Activated CD4-positive, alpha-beta T cell treated with anti-CD3 and anti-CD28 coated beads, Interleukin-2, amount 10 ng/mL, durations not matched to agents 24 days and 14 days (primary cell): ENCODE measurements at places on chromosomes 6 and 20. TPM values are rescaled to one million over a fixed set of nuclear protein-coding genes. Genes with fewer than 3 reads are reported as not detected.

DNA sequence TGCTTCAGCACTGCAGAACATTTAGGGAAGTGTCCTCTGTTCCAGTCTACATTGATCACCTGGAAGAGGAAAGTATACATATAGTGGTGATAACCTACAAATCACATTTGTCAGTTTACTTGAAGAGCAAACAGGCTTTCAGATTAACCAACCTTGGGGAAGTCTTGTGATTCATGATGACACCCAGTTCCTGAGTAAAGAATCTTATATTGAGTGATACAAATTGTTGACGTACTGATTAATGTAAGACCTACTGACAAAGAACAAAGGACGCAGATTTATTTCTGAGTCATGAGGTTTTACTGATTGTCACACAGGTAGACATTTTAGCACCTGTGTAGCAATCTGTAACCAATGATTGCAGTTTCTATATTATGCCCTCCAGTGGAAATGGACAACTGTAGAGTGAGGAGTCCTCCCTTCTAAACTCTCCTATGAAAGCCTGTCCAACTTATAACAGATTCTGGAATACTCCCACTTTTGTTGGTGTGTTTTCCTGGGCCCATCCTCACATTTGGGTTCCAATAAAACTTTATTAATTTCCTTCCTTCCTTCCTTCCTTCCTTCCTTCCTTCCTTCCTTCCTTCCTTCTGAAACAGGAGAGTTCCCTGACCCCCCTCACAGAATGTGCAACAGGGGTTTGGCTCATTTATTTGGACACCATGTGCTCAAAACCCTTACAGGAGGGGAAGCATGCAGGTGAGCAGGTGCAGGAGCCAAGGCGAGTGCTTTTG, 113.5 kb downstream of the SLC35B3 start:
- H3K27ac ChIP-seq = no peak overlapping the region
- no peak overlapping the region for H3K4me3 ChIP-seq
- no peaks in the 10 kb centered on the region for H3K4me1 ChIP-seq
- no peaks in the 10 kb centered on the region for H3K27me3 ChIP-seq

DNA sequence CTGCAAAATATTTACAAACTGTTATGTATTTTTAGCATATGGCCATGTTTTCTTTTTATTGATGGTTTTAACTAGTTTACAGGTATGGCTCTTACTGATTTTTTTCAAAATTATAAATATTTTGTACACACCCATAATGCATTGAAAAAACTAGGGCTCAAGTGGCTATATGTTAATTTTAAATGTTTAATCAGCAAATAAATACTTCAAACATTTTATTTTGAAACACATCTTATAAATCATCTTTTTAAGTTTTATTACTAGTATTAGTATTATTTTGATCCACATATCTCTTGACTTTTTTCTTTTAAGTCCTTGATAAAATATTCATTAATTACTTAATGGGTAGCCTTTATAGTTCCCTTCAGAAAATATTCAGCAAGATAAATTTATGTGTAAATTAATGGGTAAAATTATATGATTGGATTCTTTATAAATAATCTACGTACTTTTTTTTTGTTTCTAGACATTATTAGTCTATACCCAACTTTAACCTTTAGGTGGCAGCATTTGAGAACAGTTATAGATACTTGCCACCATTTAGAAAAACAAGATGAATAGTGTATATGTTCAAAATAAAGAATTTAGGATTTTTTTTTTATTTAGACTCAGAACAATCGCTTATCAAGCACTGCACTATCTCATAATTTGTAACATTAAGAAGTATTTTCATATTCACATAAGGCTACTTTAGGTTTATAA, 241.9 kb downstream of the ADGRB3 start:
- H3K27me3 ChIP-seq = no peaks in the 10 kb centered on the region
- no peak overlapping the region for H3K27ac ChIP-seq
- H3K4me3 ChIP-seq = no peak overlapping the region
- DNase-seq = no peak
- H3K36me3 ChIP-seq = no peaks in the 10 kb centered on the region

DNA sequence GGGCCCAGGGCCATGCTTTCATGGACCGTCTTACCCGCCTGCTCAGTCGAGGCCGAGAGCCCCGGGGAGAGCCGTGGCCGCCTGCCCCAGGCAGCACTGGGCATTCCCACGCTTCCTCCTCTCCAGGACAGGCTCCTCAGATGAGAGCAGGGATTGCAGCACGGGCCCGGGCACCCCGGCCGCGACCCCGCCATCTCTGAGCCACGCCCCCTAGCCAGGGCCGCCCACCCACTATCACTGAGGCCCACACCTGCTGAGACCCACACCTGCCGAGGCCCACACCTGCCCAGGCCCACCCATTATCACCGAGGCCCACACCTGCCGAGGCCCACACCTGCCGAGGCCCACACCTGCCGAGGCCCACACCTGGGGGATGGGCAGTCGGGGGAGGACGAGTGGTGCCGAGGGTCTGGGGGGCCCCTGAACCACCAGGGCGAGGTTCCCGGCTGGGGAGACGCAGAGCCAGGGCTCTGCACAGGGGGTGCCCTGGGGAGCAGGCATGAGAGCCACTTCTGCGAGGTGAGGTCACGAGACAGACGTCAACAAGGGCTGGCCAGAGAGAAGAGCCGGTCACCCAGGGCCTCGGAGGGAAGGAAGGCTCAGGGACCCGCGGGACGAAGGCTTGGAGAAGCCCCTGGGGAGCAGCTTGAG, 235.6 kb downstream of the ERMARD start:
- peaks cover 16% of the 10 kb centered on the region for H3K4me1 ChIP-seq
- H3K4me3 ChIP-seq = no peak overlapping the region
- peaks cover 2% of the 10 kb centered on the region for H3K27me3 ChIP-seq
- no peaks in the 10 kb centered on the region for H3K36me3 ChIP-seq
- no peak for DNase-seq
- H3K27ac ChIP-seq = no peak overlapping the region

DNA sequence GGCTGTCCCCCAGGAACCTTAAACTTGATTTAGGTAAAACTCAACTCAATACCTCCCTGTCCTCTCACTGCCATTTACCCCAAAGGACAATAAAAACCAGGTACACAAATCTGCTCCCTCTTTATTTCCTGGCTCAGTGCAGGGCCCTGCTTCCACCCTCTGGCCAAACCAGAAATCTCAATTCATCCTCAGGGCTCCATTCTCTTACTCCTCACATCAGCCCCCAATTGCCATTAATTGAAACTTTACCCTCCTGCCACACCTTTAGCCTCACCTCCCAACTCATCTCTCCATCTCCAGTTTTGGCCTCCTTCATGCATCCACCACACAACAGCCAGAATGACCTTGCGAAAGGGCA, 10.5 kb downstream of the ZBTB2 start:
- DNase-seq = no peak
- peak overlapping the region; percentile 96 for H3K27ac ChIP-seq

- peaks cover 8% of the 10 kb centered on the region for H3K4me1 ChIP-seq
- H3K4me3 ChIP-seq = no peak overlapping the region
- no peak overlapping the region for H3K27ac ChIP-seq
- no peaks in the 10 kb centered on the region for H3K27me3 ChIP-seq
- H3K36me3 ChIP-seq = no peaks in the 10 kb centered on the region
Measured at GRCh38 chr6:80254716-80255115, 148.2 kb downstream of the BCKDHB start.

The RALGAPB gene
- 28.3 and 29.8 TPM in 2 replicates for total RNA-seq

- no peak overlapping the region for H3K27ac ChIP-seq
- H3K4me1 ChIP-seq = no peaks in the 10 kb centered on the region
- H3K27me3 ChIP-seq = no peaks in the 10 kb centered on the region
- no peaks in the 10 kb centered on the region for H3K36me3 ChIP-seq
- no peak for DNase-seq
Measured at GRCh38 chr6:120871416-120872261, 462.6 kb downstream of the TBC1D32 start.

DNA sequence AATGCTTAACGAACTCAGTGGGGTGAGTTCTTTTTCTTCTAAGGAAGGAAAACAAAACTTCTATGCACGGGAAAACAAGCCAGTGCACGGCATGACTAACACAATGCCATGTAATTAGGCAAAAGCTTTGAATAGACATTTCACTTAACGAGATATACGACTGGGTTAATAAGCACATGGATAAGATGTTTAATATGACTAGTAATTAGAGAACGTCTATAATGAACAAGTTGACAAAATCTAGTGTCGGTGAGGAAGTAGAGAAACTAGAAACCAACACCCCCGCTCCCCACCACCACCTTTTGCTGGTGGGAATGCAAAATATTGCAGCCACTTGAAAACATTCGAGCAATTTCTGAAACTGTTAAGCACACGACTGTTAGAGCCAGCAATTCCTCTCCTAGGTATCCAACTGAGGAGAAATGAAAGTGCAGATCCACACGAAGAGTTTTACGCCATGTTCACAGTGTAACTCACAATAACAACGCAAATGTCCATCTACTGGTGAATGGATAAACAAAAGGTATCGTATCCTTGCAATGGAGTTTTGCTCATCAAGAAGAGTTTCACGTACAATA, 644.9 kb upstream of the AGPAT4 start:
- no peak overlapping the region for H3K27ac ChIP-seq
- H3K4me1 ChIP-seq = no peaks in the 10 kb centered on the region
- no peak overlapping the region for H3K4me3 ChIP-seq
- no peak for DNase-seq
- no peaks in the 10 kb centered on the region for H3K36me3 ChIP-seq

The TNF gene
- total RNA-seq = 294 and 303 TPM in 2 replicates

- peaks cover 9% of the 10 kb centered on the region for H3K4me1 ChIP-seq
- no peak for DNase-seq
- H3K27me3 ChIP-seq = peaks cover 4% of the 10 kb centered on the region
- no peak overlapping the region for H3K4me3 ChIP-seq
- no peak overlapping the region for H3K27ac ChIP-seq
Measured at GRCh38 chr20:23131766-23132165, 45.6 kb upstream of the CD93 start.

The EXOC2 gene
- 43.6 and 44.1 TPM in 2 replicates for total RNA-seq

DNA sequence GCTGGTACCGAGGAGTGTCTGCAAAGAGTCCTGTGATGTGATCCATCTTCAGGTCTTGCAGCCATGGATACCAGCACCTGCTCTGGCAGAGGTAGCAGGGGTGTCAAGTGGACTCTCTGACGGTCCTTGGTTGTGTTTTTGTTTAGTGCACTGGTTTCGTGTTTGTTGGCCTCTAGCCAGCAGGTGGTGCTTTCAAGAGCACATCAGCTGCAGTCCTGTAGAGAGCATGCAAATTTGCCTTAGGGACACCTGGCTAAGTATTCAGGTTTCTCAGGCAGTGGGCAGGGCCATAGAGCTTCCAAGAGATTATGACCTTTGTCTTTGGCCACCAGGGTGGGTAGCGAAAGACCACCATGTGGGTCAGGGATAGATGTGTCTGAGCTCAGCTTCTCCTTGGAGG, 14.5 kb upstream of the RGS17 start:
- no peak overlapping the region for H3K4me3 ChIP-seq
- H3K4me1 ChIP-seq = no peaks in the 10 kb centered on the region
- H3K27ac ChIP-seq = no peak overlapping the region
- no peaks in the 10 kb centered on the region for H3K27me3 ChIP-seq
- H3K36me3 ChIP-seq = no peaks in the 10 kb centered on the region

- H3K4me1 ChIP-seq = peaks cover 51% of the 10 kb centered on the region
- H3K27ac ChIP-seq = peak overlapping the region; percentile 93
- peak; percentile 90 for DNase-seq
- H3K36me3 ChIP-seq = no peaks in the 10 kb centered on the region
- no peaks in the 10 kb centered on the region for H3K27me3 ChIP-seq
- H3K4me3 ChIP-seq = peak overlapping the region; percentile 63
Measured at GRCh38 chr6:37209461-37210205, 39.7 kb downstream of the PIM1 start.

The FAM83D gene
- total RNA-seq = 12.9 and 13.7 TPM in 2 replicates

The TCF15 gene
- 0.12 TPM in 1 of 2 replicates, not detected in the other for total RNA-seq

- H3K27ac ChIP-seq = peak overlapping the region; percentile 65
- H3K36me3 ChIP-seq = peaks cover 62% of the 10 kb centered on the region
- H3K4me1 ChIP-seq = peaks cover 10% of the 10 kb centered on the region
- H3K27me3 ChIP-seq = no peaks in the 10 kb centered on the region
- H3K4me3 ChIP-seq = no peak overlapping the region
Measured at GRCh38 chr20:41094353-41095055, 42.8 kb upstream of the PLCG1 start.

GRCh38 chr20:4800676-4801449, 79.2 kb downstream of the PRND start:
- DNase-seq = no peak
- peaks cover 68% of the 10 kb centered on the region for H3K36me3 ChIP-seq
- H3K27me3 ChIP-seq = no peaks in the 10 kb centered on the region
- H3K4me1 ChIP-seq = peaks cover 8% of the 10 kb centered on the region
- H3K27ac ChIP-seq = no peak overlapping the region

DNA sequence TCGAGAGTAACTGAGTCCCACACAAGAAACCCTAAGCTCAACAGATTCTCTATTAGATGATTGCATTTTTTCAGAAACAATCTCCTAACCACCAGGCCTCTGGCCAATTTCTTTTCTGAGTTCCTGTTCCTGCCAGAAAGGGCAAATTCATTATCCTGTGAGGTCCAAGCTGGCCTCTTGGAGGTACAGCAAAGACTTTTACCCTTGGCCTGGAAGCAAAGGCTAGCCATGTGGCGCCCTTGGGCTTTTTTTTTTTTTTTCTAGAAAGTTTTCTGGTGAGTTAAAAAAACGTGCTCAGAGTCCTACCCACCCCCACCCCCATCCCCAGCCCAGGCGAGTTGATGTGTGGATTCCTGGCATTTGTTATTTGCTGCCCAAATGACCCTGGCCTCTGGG, 59.0 kb upstream of the EEF1A1 start:
- DNase-seq = peak; percentile 60
- H3K4me1 ChIP-seq = peaks cover 14% of the 10 kb centered on the region
- peak overlapping the region; percentile 71 for H3K4me3 ChIP-seq
- H3K36me3 ChIP-seq = peaks cover 8% of the 10 kb centered on the region

GRCh38 chr20:37518606-37519507, 2.2 kb upstream of the NNAT start:
- H3K27ac ChIP-seq = no peak overlapping the region
- no peak for DNase-seq
- H3K27me3 ChIP-seq = peaks cover 2% of the 10 kb centered on the region
- H3K4me3 ChIP-seq = no peak overlapping the region
- peaks cover 24% of the 10 kb centered on the region for H3K36me3 ChIP-seq

GRCh38 chr20:45611054-45611453, 18.5 kb upstream of the WFDC10A start:
- H3K4me3 ChIP-seq = no peak overlapping the region
- H3K27me3 ChIP-seq = peaks cover 5% of the 10 kb centered on the region
- peaks cover 16% of the 10 kb centered on the region for H3K4me1 ChIP-seq
- DNase-seq = peak; percentile 54
- peaks cover 9% of the 10 kb centered on the region for H3K36me3 ChIP-seq

DNA sequence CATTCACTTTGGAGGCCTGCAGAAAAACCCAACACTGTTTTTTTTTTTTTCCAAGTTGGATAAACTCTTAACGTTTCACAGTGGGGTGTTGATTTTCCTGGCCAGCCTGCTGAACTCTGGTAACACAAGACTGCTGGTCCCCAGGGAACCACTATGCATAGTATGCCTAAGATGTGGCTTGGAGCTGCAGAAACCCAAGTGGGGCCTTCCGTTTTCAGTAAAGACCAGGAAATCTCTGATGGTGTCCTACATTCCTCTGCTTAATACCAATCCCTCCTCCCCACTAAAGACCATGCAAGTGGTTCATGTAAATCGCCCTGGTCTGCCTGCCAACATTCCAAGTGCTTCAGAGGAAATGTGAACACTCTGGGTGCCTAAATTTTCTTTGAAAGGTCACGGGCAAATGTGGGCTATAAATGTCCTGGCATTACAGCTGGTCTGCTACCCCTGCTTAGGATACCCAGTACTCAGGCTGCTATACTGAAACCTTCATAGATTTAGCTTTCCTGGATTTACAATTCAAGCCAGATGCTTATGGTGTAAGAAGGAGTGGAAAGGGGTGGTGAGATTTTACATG, 615.4 kb downstream of the MAFB start:
- no peak overlapping the region for H3K27ac ChIP-seq
- no peaks in the 10 kb centered on the region for H3K27me3 ChIP-seq
- no peak for DNase-seq
